Caco-2 (cell line): ENCODE measurements at places on chromosomes 7 and 10. TPM values are rescaled to one million over a fixed set of nuclear protein-coding genes. Genes with fewer than 3 reads are reported as not detected.

The COMMD3 gene
- total RNA-seq = 50.7 and 55.4 TPM in 2 replicates

The SGPL1 gene
- total RNA-seq = 121 and 127 TPM in 2 replicates

The BAZ1B gene
- total RNA-seq = 85.2 and 85.7 TPM in 2 replicates

DNA sequence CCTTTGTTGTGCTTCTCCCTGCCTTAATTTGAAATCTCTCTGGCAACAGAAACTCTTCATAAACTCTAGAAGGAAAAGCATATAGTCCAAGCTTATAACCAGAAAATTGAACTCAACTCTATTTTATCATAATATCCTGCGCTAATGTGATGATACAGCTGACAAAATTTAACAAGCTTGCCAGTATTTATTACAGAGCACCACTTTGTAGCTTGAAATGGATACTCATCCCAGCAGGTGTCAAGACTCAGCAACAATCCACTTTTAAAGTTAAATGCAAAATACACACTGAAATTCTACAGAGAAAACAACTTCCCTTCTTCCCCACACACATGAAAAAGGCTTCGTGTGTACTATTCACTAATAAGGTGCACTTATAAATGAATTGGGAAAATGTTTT lies 228.9 kb downstream of the AGMO start:
- DNase-seq = no peak

DNA sequence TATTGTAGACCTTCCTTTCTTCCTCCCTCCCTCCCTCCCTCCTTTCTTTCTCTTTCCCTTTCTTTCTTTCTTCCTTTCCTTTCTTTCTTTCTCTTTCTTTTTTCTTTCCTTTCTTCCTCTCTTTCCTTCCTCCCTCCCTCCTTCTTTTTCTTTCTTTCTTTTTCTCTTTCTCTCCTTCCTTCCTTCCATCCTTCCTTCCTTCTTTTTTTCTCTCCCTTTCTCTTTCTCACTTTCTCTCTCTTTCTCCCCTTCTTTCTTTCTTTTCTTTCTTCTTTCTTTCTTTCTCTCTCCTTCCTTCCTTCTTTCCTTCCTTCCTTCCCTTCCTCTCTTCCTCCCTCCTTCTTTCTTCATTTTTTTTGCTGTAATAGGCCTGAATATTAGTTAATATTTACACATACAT lies 638.0 kb downstream of the SORCS3 start:
- DNase-seq = no peak

GRCh38 chr7:40899151-40899550 lies 764.3 kb downstream of the SUGCT start:
- DNase-seq = no peak

- no peak for DNase-seq
Observed at GRCh38 chr10:60769406-60769805, 8.9 kb upstream of the CDK1 start.
